ENCODE measurements at places on chromosomes 7 and 10.
A peak's percentile ranks its signal among the peaks of the same experiment; 100 is the strongest.

DNA sequence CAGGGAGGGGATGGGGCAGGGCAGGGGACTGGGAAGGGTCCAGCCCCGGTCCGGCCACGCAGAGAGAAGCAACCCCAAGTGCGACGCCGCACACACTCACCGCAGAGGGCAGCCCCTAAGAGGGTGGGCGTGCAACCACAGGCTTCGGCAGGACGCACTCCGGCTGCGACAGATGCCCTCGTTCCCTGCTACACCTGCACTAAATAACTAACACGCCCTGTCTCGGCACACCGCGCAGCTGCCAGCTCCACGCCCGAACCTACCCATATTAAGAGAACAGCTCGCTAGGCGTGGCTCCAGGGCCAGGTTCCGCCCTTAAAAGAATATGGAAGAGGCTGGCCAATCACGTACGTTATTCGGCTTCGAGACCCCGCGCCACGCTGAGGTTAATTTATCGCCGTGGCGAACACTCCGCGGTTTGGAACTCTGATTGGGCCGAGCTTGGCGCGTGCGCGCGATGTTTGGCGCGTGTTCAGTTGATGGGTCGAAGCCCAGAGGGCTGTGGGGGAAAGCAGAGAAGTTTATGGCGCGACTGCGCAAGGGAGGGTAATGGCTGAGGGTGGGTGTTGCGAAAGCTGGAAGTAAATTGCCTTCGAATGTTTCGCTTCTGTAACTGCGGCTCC lies 91.1 kb downstream of the OR13A1 start:
- no peak for DNase-seq

- no peak for DNase-seq
Observed at GRCh38 chr10:59668096-59668495, 41.6 kb downstream of the SLC16A9 start.

DNA sequence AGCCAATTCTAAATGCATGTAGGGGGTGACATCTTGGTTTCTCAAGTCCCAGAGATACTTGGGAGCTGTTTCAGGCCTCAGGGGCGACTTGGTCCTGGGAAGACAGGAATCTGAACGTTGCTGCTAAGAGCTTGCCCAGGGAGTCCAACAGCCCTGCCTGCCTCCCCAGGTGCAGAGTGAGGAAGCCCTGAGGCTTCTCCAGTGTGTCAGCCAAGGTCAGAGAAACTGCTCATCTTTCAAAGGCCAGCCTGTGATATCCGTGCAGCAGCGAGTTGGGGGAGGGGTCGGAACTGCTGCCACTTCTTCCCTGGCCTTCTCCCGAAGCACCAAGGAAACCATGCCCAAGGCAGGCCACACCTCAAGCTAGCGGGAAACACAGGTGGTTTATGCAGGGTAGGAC lies 9.7 kb downstream of the GDF2 start:
- no peak for DNase-seq

- peak; percentile 38 for DNase-seq
Observed at GRCh38 chr7:39271402-39271801, 293.7 kb downstream of the POU6F2 start.

- DNase-seq, result peak; percentile 35
Observed at GRCh38 chr7:27689591-27690164, 27.0 kb upstream of the HIBADH start.

- no peak for DNase-seq
Observed at GRCh38 chr7:40655426-40655825, 520.6 kb downstream of the SUGCT start.

- DNase-seq, result no peak
Observed at GRCh38 chr10:77264107-77264506, 373.5 kb downstream of the KCNMA1 start.

GRCh38 chr10:108791794-108792474 lies 1131.4 kb downstream of the XPNPEP1 start:
- DNase-seq, result no peak

DNA sequence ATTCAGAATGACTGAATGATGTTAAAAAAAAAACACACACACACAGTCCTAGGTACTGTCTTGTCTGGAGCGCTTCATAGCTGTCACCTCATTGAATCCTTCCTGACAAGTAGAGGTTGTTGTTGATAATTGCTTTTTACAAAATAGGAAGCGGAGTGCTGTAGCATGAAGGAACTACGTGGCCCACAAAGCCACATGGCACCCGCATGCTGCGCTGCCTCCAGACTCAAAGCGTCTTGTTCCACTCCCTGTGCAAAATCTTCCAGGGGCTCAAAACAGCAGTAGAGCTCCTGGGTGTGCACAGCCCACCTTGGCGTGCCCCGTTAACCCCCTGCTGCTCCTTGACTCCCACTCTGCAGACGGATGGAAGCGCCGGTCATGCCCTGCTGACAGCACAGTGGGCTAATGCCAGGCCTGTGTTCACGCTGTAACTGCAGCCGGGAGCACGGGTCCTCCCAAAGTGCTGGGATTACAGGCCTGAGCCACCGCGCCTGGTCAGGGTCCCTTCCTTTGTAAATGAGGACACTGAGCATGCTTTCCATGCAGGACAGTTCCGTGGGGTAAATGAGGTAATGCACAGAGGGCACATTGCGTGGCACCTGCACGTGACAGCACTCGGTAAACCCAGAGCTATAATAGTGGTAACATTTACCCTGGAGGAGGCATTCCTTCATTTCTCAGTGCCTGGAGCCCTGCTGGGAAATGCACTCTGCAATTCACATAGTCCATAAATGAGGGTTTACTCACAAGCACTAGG lies 91.1 kb upstream of the GNA12 start:
- no peak for DNase-seq

DNA sequence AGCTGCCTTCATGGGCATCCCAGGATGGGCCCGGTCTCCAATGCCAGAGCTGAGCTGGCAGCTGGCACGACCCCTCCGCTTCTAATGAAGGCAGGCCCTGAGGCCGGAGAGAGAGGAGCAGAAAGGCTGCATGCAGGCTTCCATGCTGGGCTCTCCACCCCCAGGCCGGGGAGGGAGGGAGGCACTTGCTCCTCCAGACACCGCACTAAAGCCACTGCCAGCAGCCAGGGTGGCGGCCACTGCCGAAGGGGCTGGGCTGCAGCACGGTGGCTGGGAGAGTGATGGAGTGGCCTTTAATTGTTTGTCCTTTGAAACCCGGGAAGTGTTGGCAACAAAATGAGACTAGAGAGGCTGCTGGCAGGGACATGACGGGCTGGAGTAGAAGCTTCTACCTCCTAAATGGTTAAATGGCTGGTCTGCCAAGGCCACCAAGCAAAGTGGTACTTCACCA lies 236.5 kb downstream of the SKAP2 start:
- DNase-seq, result no peak

DNA sequence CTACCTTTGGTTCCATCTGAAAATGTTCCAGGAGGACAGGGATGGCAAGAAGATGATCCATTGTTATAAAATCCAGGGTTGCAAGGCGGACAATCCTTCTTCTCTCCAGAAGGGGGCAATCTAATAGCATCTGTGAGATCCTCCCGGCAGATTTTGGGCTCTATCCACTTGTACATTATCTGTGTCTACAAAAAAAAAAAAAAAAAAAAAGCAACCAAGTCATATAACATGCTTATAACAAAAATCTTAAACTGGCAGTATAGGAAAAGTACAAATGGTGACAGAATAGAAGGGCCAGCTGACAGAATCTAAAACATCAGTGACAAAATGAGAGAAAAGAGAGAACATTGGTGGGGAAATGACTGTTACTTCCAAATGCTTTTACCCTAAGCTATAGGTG lies 132.7 kb downstream of the ELAPOR2 start:
- peak; percentile 51 for DNase-seq

DNA sequence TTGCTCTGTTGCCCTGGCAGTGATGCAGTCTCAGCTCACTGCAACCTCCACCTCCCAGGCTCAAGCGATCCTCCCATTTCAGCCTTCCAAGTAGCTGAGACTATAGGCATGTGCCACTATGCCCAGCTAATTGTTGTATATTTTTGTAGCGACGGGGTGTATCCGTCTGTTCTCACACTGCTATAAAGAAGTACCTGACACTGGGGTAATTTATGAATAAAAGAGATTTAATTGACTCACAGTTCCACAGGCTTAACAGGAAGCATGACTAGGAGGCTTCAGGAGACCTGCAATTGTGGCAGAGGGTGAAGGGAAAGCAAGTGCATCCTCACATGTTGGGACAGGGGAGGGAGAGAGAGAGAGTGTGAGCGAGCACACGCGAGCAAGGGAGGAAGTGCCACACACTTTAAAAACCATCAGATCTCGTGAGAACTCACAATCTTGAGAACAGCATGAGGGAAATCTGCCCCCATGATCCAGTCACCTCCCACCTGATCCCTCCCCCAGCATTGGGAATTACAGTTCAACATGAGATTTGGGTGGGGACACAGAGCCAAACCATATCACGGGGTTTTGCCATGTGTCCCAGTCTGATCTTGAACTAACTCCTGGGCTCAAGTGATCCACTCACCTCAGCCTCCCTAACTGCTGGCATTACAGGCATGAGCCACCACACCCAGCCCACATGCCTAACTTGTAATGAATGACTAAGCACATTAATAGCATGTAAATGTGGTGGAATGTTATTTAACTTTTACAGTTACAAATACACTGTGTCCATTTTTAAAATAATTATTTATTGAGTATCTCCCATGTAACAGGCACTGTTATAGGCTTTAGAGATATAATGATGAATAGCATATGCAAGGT lies 65.5 kb downstream of the RALA start:
- no peak for DNase-seq

- DNase-seq, result no peak
Observed at GRCh38 chr10:113732160-113732881, 19.2 kb upstream of the PLEKHS1 start.

- DNase-seq, result no peak
Observed at GRCh38 chr7:83613232-83613631, 35.7 kb downstream of the SEMA3E start.

- DNase-seq, result no peak
Observed at GRCh38 chr10:22607261-22607660, 107.1 kb downstream of the PIP4K2A start.

DNA sequence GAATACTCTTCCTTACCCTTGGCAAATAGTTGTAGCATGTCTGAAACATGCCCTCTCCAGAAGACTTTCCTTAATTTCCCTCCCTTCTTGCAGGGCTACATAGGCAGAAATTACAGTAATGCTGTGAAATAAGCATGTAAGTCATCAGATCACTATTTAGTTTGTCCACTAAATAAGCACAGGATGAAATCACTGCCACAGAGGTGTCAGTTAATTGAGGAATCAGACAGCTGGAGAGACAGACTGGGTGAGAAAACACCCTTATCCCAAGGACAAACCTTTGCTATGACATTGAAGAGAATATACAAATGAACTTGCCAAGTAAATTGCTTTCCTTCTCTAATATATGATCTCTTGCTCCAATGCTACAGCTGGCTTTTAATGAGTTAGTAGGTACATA lies 129.3 kb downstream of the CHRM2 start:
- no peak for DNase-seq

GRCh38 chr10:13528875-13529713 lies at the start of gene BEND7:
Gene BEND7, minus strand, starts transcription at chr10:13529014. Its CDS starts 481 bp downstream, at chr10:13528533.
- peak; percentile 69 for DNase-seq

DNA sequence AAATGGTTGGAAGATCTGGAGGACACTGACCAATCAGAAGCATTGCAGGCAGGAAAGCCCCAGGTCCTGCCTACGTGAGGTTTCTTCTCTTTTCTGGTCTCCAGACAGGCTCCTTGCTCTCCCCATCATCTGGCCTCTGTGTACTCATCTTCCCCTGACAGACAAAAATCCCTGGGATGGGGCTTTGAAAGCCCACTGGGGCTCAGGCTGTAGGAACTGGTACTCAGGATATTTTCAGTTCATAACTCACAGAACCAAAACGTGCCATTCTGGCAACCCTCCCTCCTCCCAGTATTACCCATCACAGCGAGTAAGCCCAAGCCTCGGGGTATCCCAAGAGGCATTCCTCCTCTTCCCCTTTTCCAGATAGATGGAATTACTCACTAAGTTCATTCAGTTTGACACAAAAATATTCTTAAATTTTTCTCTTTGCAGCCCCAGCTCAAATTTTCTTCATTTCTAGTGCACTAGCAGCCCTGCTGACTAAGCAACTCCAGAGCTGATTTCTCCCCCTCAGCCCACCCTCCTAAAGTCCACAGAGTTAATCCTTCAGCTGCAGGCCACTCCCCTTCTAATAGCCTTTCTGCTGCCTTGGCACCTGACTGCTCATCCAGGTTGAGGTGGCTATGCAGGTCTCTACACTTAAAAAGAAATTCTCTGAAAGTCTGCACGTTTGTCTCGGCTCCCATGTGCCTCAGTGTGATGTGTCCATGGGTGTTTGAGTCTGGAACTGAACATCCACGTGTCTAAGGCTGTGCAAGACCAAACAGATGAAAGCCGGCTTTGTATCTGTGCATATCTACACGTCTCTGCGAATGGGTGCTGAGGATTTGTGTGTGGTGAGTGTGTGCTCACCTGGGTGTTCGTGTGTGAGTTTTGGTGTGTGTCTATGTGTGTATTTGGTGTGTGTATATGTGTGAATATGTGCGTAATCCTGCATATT lies 331.4 kb downstream of the CCSER2 start:
- DNase-seq, result no peak

DNA sequence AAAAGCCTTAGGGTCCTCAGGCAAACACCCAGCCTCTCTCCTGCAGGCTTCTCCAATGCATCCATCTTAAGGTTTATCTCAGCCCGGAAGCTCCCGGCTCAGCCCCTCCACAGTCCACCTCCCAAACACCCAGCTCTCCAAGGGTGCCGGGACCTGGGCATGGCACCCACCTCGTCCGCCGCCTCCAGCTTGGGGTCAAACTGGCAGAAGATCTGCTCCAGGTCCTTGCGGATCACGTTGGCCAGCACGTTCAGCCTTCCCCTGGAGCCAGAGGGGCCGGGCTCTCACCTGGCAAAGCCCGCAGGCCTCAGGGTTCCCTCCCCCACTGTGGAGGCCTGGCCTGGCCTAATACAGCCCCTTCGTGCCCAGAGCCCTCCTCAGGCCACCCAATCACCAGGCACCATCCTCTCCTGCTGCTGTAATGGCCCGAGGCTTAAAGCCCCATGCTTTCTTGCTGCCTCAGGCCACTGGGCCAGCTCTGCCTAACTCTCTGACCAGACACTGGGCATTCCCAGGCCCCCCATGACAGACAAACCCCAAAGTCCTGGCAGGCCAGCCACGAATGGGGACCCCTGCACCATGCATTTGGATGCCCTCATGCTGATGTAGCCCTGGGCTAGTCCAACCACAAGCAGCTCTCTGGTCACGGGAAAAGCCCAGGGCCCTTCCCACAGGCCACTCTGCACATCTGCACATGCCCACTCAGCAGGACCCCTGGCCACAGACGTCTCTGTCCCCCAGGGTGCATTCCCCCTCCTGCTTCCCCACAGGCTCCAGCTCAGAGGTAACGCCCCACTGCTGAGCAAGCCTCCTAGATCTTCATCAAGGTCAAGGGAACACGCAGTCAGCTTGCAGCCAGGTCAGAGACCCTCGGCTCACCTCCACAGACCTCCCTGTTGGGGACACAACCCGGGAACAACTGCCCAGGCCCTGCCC lies 12.3 kb downstream of the OGDHL start:
- peak; percentile 2 for DNase-seq

- DNase-seq, result no peak
Observed at GRCh38 chr7:128865303-128865702, 2.6 kb downstream of the ATP6V1F start.

DNA sequence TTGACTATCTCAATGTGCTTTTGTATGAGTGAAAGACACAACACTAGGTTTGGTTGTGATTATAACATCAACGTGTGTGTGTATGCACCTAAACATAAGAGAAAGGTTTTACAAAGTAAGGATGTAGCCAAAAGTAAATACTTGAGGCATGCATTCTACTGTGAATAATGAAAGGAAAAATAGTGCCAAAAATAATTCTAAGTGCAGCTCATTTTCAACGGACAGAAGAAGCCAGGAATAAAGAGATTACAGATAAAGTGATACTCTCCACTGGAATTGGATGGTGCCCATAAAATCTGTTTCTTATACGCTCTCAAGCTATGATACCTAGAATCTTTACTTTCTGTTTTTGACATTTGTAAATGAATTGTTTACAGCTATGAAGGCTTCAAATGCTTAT lies 135.0 kb upstream of the TMEM72 start:
- no peak for DNase-seq

- no peak for DNase-seq
Observed at GRCh38 chr10:49651917-49652316, 27.5 kb upstream of the C10orf53 start.

Data from HEK293T (cell line).